EH (cell line): ENCODE measurements at places on chromosomes 7 and 10.

- peak; percentile 53 for DNase-seq
These were observed 87.8 kb downstream of the ABCC2 start for GRCh38 chr10:99870123-99870730.

DNA sequence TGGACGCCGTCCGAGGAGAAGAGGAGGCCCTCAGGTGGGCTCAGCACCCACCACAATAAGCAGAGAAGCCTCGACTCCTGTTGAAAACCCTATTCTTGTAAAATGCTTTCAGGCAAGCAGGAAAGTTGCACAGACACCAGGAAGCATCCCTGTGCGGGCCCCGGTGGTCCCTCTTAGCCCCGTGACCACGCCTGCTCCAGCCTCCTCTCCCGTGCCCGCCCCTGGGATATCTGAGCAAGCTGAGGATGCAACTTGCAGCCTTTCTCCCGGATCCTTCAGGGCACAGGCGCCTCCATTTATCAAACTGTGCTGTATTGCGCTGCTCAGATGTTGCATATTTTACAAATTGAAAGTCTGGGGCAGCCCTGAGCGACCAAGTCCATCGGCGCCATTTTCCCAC is 72.7 kb downstream of the CFAP46 start:
- DNase-seq, result no peak

DNA sequence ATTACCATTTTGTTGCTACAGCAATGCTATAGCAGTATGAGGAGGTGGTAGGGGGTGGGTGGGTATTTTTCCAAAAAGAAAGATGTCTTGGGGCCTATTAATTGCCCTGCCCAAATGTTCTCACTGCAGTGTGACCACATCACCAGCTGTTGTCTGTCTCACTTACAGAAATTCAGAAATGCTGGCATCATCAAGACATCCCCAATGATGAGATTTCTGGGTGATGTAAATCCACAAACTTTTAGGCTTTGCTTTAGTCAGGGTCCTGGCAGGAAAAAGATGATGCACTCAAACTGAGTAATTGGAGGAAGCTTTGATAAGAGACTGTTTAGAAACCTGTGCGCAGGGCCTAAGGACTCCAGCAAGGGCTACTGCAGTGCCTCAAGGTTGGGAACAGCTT is 56.2 kb upstream of the OPN4 start:
- DNase-seq, result peak; percentile 10

GRCh38 chr7:69922026-69922803 is 323.9 kb downstream of the AUTS2 start:
- no peak for DNase-seq

- DNase-seq, result peak; percentile 69
These were observed 204.6 kb downstream of the ARHGAP21 start for GRCh38 chr10:24518981-24519597.

- DNase-seq, result no peak
These were observed 6.6 kb downstream of the FASTK start for GRCh38 chr7:151073990-151074389.

DNA sequence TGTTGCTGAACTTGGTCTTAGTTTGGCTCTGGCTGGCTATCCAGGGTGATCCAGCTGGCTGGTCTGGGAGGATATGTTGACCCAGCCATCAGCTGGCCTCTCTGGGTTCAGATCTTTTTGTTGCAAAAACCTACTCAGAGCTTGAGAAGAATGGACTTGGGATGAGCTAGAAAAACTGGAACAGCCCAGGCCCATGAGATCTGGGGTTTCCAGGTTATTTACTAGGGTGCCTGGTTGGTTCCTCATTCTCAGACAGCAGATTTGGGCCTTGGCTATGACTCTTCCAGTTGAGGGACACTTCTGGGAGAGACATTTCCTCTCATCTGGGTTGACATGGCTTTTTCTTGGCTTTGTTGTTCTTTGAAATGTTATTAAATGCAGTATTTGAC is 116.6 kb downstream of the ADCY1 start:
- no peak for DNase-seq

DNA sequence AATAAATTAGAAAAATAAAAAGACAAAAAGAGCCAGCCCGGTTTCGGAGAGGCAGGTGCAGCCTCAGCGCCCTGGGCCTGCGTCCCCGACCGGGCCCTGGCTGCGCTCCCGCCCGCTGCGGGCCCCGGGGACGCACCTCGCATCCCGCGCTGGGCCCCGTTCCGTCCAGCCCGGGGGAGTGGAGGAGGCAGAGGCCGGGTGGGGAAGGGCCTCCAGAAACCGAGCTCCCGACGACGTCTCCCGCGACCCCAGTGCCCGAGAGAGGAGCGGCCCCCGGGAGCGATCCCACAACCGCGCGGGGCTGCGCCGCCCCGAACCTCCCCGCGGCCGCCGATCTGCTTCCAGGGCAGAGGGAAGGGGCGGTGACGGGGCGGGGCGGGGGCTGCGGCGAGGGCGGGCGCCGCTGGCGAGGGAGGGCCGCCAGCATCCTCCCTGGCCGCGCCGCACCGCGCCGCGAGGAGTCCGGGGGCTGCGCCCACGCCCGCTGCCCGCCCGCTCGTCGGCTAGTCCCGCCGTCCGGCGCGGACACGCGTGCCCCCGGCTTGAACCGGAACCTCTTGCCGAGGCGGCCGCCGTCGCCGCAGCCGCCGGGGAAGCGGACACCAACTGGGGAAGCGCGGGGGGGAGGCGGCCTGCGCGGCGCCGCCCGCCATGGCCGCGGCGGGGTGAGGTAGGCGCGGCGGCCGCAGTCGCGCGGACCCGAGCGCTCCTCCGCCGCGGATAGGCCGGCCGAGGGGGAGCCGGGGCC is at the start of gene CCNY:
CCNY (plus strand) TSS at position 426 of the 748 bp plus-strand sequence. CDS start 545 bp downstream, outside the sequence.
- peak; percentile 72 for DNase-seq

DNA sequence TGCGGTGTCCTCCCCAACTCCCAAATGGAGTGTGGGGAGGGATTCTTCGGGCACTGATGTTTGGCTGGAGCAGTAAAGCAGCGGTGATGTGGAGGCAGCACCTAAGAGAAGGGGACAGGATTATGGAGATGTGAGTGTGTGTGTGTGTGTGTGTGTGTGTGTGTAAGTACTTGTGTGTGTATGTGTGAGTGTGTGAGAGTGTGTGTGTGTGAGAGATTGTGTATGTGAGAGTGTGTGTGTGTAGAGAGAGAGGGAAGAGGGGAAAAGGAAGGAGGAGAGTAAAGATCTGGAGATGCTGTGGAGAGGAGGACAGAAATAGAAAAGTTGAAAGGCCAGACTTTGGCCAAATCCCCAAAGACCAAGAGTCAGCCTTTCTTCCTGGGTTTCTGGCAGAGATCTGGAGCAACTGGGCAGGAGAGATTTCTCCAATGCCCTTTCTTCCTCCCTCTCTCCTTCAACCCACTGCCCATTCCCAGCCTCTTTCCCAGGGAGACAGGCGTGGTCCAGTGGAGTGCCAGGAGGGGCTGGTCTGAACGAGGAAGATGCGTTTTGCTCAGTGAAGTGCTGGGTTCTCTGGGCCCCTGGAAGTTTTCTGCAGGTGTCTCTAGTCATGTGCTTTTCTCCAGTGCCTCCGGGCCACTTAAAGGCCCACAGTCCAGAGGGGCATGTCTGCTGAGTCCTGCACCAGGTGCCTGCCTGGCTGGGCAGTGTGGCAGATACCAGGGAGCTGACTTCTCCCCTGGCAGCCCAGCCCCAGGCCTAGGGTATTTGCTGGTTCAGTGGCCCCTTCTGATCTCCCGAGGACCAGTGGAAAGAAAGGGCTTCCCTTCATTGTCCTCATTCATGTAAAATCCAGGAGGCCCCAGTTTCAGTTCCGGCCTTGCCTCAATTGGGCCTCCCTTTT is 60.5 kb downstream of the HK1 start:
- DNase-seq, result no peak

DNA sequence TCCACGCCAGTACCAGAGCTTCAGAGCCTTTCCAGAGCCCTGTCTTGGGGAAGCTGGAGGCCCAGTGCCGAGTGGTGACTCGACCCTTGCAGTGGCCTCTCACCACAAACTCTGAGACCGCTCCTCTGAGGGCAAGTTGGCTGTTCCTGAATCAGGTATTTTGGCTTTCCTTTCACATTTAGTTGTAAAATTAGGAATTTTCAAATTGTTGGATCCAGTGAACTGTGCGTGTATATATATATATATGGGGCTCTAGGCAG is 128.7 kb upstream of the UNC5B start:
- DNase-seq, result no peak

DNA sequence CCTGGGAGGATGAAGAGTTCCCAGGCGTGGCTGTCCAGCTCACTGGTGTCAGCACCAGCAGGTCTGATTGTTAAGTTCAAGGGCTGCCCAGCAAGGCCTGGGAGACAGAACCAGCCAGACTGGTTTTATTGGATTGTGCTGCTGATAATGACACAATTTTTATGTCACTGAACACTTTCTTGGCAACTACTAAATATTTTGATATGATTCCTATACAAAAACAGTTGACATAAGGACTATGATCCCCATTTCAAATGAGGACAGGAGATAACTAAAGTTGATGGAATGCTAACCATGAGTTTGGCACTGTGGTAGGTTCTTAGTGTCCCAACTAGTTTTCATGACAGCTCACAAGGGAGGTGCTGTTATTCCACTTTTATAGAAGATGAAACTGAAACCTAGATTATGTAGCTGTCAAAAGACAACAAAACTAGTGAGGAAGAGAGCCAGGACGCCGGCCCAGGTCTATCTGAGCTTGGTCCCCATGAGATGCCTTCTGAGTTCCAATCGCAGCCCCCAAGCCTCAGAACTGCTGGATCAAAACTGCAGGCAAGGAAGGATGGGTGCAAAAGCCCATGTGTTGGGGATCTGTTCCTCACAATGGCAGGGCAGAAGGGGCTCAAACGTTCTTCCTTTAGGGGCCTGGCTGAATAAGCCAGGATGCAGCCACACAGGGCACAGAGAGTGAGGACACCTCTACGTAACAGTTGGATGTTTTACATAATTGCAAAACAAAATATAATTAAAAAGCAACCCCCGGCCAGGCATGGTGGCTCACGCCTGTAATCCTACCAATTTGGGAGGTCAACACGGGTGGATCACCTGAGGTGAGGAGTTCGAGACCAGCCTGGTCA is 52.8 kb downstream of the COBL start:
- no peak for DNase-seq

DNA sequence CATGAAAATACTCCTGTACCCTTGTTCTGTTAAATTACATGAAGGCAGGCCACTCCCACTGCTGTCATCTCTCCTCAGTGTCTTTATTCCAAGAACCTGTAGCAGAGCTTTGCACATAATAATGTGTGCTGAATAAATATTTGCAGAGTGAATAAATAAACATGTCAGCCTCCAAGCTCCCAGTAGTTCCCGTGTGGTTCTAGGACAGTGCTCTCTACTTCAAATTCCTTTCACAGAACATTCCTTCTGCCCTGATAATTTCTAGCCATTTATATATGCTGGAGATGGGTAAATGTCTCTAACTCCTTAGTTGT is 20.3 kb upstream of the HYAL4 start:
- no peak for DNase-seq

GRCh38 chr10:11787846-11788245 is 35.3 kb upstream of the PROSER2 start:
- DNase-seq, result no peak

- no peak for DNase-seq
These were observed 21.7 kb downstream of the STARD3NL start for GRCh38 chr7:38199782-38200181.

DNA sequence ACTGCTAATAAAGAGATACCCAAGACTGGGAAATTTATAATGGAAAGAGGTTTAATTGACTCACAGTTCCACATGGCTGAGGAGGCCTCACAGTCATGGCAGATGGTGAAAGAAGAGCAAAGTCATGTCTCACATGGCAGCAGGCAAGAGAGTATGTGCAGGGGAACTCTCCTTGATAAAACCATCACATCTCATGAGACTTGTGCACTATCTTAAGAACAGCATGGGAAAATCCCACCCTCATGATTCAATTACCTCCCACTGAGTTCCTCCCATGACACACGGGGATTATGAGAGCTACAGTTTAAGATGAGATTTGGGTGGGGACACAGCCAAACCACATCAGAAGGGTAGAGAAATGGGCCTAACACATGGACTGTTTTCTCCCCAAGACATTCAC is 156.3 kb downstream of the CCDC71L start:
- peak; percentile 39 for DNase-seq

DNA sequence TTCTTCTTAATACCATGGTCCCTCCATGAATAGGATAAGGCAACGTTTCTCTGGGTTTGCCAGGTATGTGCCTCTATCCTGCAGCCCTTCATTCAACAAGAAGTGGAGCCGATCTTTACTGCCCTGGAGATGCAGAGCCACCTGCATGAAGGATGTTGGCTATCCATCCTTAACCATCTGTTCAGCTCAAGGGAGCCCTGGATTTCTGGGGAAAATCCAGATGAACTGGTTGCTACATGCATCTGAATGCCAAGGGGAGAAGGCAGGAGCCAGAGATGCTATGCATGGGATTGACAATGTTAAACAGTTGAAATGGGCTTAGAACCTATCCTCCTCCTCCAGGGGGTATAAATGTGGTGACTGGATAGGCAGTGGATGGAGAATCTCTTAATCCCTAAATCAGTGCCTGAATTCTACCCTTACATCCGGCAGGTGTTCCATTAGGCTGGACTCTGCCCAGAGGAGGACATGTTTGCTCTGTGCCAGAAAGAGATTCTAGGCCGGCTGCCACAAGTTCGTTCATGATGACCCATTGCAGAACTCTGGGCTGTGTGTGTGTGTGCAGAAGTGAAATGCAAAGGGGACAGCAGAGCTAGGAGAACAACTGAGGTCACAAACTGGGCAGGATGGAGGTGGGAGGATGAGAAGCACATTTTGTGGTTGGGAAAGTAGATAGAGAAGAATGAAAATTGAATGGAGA is 15.6 kb downstream of the CPED1 start:
- DNase-seq, result no peak

- DNase-seq, result no peak
These were observed 837.6 kb upstream of the GHITM start for GRCh38 chr10:83301732-83302131.

GRCh38 chr10:5105626-5106025 is 11.4 kb downstream of the AKR1C3 start:
- no peak for DNase-seq

GRCh38 chr7:69025249-69025648 is 573.0 kb upstream of the AUTS2 start:
- no peak for DNase-seq

GRCh38 chr10:13526948-13527863 is 1.6 kb downstream of the BEND7 start:
- peak; percentile 88 for DNase-seq

GRCh38 chr7:15228831-15229230 is 326.3 kb upstream of the DGKB start:
- no peak for DNase-seq

DNA sequence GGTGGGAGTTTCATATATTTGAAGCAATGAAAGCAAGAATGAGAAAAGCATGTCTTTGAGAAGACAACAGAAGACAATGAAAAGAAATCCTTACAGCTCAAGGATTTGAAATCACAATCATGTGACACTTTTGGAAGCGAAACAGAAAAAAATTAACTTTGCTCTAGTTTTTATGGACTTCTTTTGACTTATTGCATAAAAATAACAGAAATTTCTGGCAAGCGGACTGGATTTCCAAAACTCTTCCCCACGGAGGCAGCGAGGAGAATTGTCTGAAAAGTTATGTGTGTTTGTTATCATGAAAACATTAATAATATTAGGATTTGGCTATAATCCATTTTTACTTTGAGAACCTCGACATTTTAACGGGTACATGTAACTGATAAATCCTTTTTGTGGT is 223.3 kb downstream of the LRMDA start:
- no peak for DNase-seq

- no peak for DNase-seq
These were observed 7.3 kb downstream of the ZCCHC24 start for GRCh38 chr10:79438021-79438698.
